ENCODE measurements at places on chromosomes 6 and 20. TPM values are rescaled to one million over a fixed set of nuclear protein-coding genes. Genes with fewer than 3 reads are reported as not detected.

DNA sequence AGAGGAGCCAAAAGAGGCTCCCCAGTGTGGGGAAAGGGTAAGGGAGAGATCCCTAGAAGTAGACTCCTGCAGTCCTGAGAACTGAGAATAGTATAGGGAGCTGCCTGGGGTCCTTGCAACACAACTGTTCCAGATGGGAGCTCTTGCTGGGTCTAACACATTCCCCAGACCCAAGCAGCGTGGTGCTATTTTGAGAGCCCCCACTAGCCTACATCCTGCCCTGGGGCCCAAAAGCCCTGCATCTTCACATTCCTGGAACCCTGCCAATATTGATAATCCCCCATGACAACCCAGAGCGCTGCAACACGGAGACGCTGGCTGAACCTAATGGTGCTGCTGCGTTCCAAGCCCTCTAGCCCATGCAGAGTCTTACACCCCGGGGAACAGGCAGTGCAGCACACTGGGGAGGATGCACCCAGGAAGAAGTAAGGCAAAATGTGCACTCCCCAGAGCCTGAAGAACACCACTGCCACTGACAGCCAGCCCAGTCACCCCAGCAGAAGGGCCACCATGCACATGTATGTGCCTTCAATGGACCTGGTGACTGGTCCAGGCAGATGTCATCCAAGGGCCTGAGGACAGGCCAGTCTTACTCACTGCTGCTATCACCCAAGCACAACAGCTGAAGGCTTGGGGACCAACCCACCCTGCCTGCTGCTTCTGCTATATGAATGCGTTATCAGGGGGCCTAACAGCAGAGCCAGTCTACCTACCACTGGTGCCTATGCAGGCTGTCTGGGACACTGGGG, 7.0 kb upstream of the RNF217 start:
- DNase-seq: no peak

- peak; percentile 90 for DNase-seq
Observed at GRCh38 chr6:169205176-169206160, 48.2 kb downstream of the THBS2 start.

GRCh38 chr6:120671519-120671918, 662.8 kb downstream of the TBC1D32 start:
- DNase-seq: no peak

DNA sequence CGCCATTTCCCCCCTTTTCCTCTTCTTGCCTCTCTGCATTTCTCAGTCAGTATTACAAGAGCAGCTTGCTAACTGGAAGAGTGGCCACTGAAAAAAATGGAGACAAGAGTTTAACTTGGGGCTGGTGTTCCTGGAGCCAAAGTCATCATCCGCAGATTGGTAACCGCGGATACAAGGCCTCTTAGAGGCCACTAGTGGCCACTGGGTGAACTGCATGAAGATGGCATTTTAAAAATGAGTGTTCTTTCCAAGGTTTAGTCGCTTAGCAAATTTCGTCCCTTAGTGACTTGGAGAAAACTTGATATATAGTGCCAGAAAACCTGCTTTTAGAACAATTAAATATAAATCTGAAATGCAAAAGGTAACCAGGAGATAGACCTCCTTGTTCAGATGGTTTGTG, 4.8 kb downstream of the F13A1 start:
- DNase-seq: peak; percentile 35

DNA sequence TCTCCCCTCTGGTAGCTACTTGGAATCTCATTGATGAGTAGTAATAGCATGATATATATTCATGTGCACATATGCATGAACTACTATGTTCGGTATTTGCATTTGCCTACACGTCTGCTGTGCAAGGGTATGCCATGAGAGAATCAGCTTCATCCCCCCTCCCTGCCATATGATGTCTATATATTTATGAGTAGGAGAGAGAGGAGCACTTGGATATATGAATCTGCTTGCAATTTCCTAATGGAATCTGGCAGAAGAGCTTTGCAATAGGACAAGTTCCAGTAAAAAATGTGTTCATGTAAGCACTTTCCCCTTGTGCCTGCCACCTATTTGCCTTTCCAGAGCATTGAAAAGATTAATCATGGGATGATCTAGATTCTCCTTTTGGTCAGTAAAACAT, 76.2 kb upstream of the BACH2 start:
- no peak for DNase-seq

DNA sequence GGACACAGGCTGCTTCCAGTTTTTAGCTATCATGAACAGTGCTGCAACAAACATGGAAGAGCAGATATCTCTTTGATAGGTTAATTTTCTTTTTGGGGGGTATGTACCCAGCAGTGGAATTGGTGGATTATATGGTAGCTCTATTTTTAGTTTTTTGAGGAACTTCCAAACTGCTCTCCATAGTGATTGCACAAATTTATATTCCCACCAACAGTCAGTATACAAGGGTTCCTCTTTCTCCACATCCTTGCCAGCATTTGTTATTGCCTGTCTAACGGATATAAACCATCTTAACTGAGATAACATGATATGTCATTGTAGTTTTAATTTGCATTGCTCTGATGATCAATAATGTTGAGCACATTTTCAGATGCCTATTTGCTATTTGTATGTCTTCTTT, 237.6 kb downstream of the MMUT start:
- DNase-seq: no peak

- DNase-seq: peak; percentile 24
Observed at GRCh38 chr6:139801571-139802321, 427.3 kb upstream of the CITED2 start.

DNA sequence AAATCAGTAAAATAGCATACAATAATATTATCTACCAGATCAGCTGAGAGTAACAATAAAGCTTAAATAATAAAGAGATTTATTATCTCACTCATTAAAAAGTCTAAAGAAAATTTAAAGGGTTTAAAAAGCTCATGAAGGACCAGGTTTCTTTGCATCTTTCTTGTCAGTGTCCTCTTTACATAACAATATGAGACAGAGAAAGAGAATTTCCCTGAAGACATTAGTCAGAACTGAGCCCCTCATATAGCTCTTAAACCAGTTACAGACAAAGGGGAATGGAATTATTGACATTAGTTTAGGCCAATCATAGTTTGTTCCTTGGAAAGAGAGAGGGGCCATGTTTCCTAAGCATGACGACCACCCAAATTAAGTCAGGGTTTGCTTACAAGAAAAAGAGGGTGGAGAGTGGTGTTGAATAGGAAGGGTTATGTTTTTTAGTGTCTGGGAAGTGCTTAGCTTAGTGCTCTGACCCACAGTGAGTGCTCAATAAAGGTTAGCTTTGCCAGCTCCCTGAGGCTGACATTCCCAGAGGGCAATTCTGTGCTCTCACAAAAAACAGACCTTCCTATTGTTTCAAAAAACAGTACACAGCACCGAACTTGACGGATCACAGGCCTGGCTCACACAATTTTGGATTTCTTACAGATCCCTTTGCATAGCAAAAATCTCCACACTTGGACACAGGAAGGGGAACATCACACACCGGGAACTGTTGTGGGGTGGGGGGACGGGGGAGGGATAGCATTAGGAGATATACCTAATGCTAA, 3.6 kb upstream of the PLCB1 start:
- DNase-seq: no peak

DNA sequence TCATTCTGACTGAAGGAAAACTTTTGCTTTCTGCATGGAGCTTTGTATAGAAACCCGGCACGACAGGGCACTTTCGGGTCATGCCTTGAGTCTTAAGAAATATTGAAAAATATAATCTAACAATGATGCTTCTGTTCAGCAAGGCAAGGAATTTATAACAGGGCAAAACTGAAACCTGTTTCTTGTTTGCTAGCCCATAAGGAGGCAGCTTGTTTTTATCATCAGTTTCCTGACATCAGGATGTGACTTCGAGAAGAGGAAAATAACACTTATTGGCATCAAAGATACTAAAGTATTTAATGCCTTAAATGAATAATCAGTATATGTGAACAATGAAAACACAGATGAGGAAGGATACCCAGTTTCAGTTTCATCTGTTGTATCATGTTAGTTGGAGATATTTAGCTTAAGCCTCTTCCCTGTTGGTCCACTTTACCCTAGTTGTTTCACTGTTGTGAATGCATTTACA, 146.5 kb downstream of the CDKAL1 start:
- DNase-seq: peak; percentile 34

GRCh38 chr6:154925130-154925529, 70.0 kb upstream of the TIAM2 start:
- DNase-seq: no peak

DNA sequence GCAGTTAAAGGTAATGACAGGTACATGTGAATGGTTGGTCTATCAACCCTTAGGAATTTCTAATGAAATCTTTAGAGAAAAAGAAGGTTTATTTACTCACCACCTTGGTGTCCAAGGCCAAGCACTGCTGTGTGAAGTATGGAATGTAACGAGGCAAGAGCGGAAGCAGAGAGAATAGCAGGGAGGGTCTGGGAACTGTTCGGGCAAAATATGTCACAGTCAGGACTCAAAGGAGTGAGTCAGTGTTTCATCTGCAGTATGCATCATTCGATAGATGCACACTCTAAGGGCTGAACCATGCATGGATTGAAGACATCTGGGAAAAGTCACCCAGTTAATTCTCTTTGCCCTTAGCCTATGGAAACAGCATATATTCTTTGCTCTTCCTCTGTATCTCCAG, 33.2 kb downstream of the ADGRF5 start:
- DNase-seq: peak; percentile 58

- DNase-seq: peak; percentile 47
Observed at GRCh38 chr20:1263853-1264252, 2.2 kb upstream of the SNPH start.

GRCh38 chr6:90691823-90692222, 105.0 kb upstream of the MAP3K7 start:
- DNase-seq: no peak

MYBL2 gene
- total RNA-seq: 53.1 TPM

TSPO2 gene
- total RNA-seq: not detected

POLR3F gene
- 29.7 TPM for total RNA-seq

MAP1LC3A gene
- 55.0 TPM for total RNA-seq

PTK6 gene
- 0.48 TPM for total RNA-seq

SAMD3 gene
- 0.96 TPM for total RNA-seq

MUC22 gene
- not detected for total RNA-seq

MDC1 gene
- 13.6 TPM for total RNA-seq

MYH7B gene
- not detected for total RNA-seq

TSHZ2 gene
- total RNA-seq: 0.12 TPM

SLC32A1 gene
- total RNA-seq: not detected
